ENCODE measurements at places on chromosomes 4 and X.
A peak's percentile ranks its signal among the peaks of the same experiment; 100 is the strongest.

DNA sequence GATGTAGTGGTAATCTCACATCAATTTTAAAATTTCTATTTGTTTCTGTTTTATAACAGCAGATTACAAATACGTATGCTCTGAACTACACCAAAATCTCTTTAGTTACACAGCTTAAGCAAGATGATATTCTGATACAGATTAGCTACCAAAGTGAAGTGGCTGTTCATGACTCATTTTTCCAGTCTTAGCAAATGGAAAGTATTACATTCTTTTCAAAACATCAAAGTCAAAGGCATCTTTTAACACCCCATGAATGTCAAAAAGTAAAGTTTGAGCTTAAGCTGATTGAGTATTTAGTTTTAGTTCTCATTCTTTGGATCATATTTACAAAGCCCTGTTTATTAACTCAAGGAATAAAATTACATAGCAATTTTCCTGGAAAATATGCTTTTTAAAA is 6.6 kb upstream of the HPGDS start:
- DNase-seq, result no peak

DNA sequence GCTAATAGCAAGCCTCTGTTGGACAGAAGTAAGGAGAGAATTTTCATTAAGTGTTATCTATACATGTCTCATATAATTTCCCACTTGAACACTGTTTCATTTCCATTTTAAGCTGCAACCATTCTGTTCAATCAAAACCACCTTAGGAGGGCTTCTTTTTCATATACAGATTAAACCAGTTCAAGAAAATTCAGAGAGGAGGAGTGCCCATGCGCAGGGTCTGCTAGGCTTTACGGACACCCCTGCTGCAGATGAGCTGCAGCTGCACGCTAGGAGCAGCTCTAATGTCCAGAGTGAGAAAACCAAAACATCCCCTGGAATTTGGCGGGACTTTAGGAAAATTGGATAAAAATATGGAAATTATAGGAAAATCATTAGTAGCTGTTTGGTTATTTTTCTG is 541.0 kb downstream of the SPRY1 start:
- no peak for DNase-seq

DNA sequence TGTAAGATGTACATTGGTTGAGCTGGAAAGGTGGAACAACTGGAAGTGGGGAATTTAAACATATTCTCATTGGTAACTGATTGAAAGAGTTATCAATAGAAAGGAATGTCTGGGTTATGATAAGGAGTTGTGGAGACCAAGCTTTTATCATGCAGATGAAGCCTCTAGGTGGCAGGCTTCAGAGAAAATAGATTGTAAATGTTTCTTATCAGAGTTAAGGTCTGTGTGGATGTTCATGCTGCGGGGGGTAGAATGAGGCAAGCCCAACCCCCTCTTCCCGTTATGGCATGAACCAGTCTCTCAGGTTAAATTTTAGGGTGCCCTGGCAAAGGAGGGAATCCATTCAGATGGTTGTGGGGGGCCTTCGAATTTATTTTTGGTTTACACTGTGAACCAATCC is 16.0 kb downstream of the ARSD start:
- no peak for DNase-seq

DNA sequence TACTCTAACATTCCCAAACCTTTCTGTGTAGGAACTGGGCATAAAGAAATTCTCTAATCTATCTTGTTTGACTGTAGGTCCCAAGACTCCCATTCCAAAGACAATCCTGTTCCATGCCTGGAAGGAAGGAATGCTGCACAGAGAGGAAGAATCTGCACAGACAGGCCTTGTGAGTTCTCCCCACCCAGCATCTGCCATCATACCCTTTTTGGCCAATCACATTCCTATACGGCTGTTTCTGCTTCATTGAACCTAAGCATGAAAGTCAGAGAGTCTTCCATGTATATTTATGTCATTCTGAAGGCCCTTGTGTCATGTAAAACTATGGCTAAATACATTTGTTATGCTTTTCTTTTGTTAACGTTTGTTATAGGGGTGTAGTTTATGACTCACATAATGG is 667.7 kb upstream of the IGFBP7 start:
- DNase-seq, result no peak

- DNase-seq, result no peak
Measured at GRCh38 chrX:120768681-120769080, 107.0 kb downstream of the CT47B1 start.

GRCh38 chr4:127080141-127080540 is 552.6 kb upstream of the INTU start:
- no peak for DNase-seq

DNA sequence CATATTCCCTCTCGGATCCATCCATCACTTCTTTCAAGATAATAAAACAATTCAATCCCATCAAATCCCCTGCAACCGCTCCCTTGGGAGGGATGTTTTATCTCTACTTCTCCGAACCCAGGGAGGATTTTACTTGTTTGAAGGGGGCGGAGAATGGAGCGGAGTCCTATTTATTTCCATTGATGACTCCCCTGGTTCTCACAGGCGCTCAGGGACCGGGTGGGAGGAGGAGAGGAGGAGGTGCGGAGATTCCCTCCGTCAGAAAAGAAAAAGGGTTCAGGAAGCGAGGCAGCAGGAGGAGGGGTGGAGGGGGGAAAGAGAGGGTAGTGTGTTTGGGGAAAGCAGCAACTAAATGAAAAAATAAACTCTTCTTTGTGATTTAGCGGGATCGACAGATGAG is 2.1 kb downstream of the NDNF start:
- DNase-seq, result no peak

- no peak for DNase-seq
Measured at GRCh38 chr4:94442251-94442650, 9.5 kb upstream of the PDLIM5 start.

- DNase-seq, result no peak
Measured at GRCh38 chr4:169663831-169664230, 43.5 kb downstream of the CLCN3 start.

- DNase-seq, result no peak
Measured at GRCh38 chr4:7397206-7398103, 37.3 kb downstream of the PSAPL1 start.

DNA sequence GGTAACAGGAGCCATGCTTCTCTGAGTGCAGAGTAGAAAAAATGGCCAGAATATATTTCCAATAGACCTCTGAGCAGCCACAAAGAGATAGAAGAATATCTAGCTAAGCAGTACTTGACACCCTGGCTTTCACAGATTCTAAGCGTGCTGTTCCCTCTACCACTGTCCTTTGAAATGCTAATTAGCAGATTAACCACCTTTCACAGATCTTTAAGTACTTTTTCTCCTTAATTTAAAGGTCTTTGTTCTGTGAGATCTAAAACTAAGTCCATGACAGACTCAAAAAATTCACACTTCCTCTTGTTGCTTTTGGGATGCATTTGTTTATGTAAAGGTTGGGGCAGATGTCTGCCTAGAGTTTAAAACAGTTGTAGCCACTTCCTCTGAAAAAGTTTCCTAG is 28.3 kb upstream of the MAGEC2 start:
- DNase-seq, result no peak

DNA sequence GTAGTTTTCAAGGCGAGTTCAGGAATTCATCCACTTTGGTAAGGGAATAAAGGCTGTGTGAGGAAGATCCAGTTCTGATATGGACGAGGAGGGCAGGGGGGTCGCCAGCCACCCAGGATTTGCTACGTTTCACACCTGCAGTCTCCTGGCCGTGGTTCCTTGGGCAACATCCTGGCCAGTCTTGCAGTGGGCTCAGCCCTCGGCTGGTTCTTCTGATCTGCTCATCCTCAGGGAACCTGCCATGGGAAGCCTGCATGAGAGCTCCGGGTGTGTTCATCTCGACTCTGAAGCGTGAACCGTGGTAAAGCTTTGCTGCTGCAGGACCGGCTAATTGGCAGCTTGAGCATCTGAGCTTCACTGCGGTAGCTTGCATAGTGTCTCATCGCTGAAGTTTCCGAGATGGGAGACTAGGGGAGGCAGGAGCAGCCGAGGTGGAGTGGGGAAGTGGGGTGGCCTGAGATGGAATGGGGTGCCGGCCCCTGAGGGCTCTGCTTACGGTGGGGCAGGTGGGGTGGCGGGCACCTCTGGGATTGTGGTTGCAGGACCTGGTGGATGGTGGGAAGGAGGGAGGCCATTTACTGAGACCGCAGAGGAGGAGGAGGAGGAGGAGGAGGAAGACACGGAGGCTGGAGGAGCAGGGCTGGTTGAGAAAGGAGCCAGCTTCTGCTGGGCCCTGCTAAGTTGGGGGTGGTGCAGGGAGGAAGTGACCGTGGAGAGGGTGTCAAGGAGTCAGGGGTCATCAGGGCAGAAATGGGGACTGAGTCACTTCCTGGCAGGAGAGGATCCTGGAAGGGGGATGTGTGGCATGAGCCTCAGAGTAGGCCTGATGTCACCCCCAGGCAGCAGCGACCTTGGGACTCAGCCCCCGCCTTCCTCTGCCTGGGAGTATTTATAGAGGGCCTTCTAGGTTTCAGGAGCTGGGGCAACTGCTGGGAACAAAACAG is 213.1 kb upstream of the PSAPL1 start:
- no peak for DNase-seq

DNA sequence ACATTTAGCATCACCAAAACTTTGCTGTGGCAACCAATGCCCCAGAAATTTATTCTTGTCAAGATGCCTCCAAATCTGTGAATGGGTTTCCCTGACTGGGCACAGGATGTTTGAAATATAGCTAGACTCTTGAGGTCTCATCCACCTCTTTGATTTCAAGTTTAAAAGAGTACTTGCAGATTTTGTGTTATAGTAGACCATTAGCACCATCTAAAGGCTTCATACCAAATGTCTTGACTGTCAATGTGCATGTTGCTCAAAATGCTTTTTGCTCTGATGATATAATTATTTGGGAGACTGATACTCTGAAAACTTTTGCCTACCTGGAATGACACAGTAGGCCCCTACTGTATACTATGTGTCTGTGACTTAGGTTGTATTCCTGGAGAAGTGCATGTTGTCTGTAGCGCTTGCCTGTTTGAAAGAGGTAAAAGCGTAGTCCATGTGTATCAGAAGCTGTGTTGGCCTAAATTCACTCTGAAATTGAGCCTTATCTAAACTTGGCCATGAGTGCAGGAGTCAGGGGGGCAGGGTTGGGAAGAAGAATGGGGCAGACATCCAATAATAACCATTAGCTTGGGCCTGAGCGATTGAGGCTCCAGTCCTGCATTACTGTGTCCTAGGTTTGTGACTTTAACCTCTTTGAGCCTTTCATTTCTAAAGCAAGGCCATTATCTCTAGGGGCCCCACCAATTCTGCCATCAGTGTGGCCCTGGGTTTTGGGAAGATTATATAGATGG is 33.8 kb downstream of the NDP start:
- DNase-seq, result no peak

- DNase-seq, result no peak
Measured at GRCh38 chr4:2818351-2818939, 25.2 kb upstream of the ADD1 start.

GRCh38 chrX:112874175-112874574 is 33.5 kb upstream of the AMOT start:
- no peak for DNase-seq

DNA sequence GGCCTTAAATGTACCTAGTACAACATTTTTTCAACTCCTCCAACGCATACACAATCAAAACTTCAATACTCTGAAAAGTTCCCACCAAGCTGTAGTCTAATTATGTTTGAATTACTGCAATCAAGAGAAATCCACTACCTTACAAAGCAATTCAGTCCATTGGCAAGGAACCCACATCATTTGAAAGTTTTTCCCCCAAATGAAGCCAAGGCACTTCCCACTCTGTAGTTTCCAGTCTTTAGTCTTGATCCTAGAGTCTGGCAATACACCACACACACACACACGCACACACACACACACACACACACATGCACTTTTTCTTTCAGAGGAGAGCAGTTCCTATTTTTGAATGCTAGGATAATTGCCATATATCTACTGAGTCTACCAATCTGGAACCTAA is 79.6 kb downstream of the ANTXR2 start:
- DNase-seq, result no peak

- DNase-seq, result no peak
Measured at GRCh38 chr4:1871471-1872021, 353 bp downstream of the NSD2 start.

DNA sequence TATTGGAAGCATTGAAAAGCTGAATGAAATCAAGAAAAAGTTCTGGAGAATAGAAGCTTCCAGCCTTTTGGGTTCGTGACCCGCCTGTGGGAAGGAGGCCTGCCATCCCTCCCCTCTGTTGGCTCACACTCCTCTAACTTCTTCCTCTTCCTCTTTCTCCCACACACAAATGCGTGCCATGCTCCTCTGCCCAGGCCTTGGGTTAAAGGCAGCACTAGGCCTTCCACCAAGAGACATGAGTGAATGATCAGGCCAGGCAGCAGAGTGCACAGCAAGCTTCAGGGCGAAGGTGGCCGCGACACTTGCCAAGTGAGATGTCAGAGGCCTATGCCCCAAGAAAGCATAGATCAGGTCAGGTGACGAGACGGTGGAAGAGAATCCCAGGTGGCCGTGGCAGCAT is 38.4 kb downstream of the FAM193A start:
- no peak for DNase-seq

- no peak for DNase-seq
Measured at GRCh38 chrX:11381464-11381863, 88.3 kb downstream of the AMELX start.

- peak; percentile 24 for DNase-seq
Measured at GRCh38 chr4:41590591-41590990, 52.6 kb downstream of the LIMCH1 start.

- no peak for DNase-seq
Measured at GRCh38 chrX:10310511-10310910, 153.7 kb downstream of the CLCN4 start.

DNA sequence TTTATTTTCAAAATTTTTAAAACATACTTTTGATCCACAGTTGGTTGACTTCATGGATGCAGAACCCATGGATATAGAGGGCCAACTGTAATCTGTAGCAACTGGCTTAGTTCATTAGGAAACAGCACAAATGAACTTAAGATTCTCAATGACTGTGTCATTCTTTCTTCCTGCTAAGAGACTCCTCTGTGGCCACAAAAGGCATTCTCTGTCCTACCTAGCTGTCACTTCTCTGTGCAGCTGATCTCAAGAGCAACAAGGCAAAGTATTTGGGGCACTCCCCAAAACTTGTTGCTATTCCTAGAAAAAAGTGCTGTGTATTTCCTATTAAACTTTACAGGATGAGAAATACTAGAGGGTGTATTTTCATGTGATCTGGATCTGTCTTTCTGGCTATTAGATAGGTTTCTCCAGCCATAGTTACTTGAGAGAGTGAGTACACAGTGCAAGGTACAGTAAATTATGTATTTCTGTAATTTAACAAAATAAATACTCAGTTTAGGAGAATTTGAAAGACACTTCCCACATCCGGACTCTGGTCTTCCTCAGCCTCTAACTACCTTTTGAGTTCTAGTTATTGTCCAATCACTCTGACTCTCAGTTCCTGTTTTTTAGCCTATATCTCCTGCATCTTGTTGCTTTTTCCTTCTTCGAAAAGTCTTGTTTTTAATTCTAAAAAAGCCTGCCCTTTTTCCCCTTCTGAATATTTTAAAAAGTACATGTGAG is 21.8 kb downstream of the TLR2 start:
- no peak for DNase-seq

- no peak for DNase-seq
Measured at GRCh38 chr4:15893962-15894361, 44.6 kb downstream of the FGFBP1 start.

GRCh38 chr4:8073206-8073863 is 85.3 kb downstream of the ABLIM2 start:
- DNase-seq, result no peak

- DNase-seq, result no peak
Measured at GRCh38 chrX:38973322-38973721, 172.1 kb downstream of the MID1IP1 start.
